ENCODE measurements at places on chromosomes 5 and 9.

DNA sequence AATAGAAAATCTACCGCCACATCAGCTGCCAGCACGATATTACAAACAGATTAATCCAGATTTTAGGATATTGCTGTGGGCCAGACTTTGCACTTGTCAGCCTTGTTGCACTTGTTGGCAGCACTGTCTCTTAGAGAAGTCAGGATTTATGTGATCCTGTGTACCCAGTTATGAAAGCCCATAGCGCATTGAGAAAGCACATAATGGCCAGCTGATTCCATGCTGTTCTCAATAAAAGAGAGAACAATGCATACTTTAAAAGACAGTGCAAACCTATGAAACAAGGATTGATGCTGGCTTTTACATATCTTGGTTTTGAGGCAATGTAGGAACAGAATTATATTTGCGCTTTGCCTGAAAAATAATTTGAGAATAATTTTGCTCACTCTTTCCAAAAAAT, 140.8 kb downstream of the CEP120 start:
- DNase-seq = no peak

DNA sequence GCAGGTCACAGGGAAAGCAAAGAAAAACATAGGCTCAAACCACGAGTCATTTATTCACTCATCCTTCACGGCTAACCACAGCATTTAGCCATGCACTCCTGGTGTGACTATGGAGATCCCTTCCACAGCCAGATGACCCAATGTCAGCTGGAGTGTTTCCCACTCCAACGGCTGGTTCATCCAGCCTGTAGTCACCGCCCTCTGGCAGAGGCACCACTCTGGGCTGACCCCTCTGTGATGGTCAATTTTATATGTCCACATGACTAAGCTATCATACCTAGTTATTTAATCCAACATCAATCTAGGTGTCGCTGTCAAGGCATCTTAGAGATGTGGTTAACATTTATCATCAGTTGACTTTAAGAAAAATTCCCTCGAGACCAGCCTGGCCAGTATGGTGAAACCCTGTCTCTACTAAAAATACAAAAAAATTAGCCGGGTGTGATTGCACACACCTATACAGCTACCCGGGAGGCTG, 9.5 kb upstream of the PHF19 start:
- no peak for DNase-seq

- DNase-seq = no peak
Observed at GRCh38 chr5:179310439-179311090, 34.7 kb downstream of the ADAMTS2 start.

GRCh38 chr9:126155756-126156664, 170.6 kb upstream of the MVB12B start:
- DNase-seq = no peak

- DNase-seq = peak; percentile 25
Observed at GRCh38 chr5:80246995-80247729, 8.7 kb downstream of the SERINC5 start.

- DNase-seq = no peak
Observed at GRCh38 chr9:98805506-98806272, 1.8 kb upstream of the GALNT12 start.

DNA sequence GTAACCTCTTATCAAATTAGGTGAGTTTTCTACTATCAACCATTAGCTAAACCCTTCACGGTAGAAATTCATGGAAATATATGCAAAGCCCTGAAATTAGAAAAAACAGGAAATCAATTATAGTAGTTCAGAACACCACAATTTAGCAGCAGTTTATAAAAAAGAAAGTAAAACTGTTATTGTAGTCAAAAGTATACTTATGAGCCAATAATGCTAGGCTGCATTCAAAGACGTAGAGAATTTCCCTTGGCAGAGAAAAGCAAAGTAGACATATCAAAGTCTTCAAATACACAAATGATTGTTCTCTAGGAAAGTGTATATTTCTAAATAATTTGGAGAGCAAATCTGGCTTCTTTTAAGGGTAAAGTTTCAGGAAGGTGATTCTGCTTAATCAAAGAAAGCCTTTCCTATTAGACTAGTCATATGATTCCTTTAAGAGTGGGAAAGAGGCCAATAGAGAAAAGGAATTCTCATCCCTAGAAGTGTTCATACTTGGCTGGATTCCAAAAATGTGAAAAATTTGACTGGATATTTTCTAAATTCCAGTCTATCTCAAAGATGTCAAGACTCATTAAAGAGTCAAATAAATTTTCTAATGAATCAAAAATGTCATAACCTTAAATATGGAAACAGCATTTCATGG, 185.5 kb downstream of the SMC2 start:
- DNase-seq = no peak

DNA sequence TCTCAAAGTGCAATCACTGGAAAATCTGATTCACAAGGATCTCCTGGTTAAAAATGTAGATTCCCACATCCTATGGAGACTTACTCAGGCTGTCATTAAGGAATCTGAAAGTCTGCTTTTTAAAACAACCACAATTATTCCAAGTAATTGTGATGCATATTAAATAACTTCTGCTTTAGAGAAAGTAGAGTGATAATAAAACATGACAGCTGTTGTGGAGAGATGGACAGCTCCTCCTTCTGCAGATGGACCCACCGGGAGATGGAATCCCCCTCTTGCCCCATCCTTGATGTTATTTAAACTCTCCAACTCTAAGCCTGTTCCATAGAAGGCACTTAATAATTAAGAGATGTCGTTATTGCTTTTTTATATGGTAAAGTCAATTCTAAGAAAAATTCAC, 802.2 kb downstream of the CDH12 start:
- no peak for DNase-seq

GRCh38 chr5:40479939-40480338, 199.8 kb upstream of the PTGER4 start:
- DNase-seq = no peak

DNA sequence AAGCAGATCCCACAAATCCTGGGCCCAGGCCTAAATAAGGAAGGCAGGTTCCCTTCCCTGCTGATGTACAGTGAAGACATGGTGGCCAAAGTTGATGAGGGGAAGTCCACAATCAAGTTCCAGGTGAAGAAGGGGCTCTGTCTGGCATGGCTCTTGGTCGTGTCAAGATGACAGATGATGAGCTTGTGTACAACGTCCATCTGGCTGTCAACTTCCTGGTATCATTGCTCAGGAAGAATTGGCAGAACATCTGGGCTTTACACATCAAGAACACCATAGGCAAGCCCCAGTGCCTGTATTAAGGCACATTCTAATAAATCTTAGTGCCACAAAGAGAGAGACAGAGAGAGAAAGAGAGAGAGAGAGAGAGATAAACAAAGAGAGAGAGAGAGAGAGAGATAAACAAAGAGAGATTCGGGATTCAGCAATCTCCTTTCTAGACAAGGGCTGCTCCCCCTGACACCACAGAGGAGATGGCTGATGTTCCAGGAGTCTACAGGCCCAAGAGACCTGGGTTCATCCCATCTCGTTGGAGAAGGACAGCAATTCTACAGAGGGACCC, 45.5 kb upstream of the HSPA9 start:
- DNase-seq = no peak

GRCh38 chr9:5089737-5090136, 95.7 kb downstream of the INSL6 start:
- DNase-seq = no peak

DNA sequence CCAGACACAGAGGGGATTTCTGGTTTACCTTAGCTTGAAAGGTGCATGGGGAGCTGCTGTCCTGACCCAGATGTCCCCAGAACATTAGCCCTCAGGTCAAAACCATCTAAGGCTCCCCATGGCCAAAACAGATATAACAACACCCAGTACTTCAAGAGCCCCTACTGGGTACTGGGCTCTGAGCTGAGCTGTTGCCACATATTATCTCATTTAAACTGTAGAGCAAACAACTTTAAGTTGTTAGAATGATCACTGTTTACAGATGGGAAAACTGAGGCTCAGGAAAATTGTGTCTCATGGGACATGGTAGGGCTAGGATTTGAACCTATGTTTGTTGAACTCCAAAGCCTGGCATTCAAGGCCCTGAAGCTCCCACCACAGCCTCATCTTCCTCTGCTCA, 20.6 kb upstream of the SLC25A51 start:
- no peak for DNase-seq

GRCh38 chr5:15249152-15249551, 250.8 kb upstream of the FBXL7 start:
- no peak for DNase-seq

DNA sequence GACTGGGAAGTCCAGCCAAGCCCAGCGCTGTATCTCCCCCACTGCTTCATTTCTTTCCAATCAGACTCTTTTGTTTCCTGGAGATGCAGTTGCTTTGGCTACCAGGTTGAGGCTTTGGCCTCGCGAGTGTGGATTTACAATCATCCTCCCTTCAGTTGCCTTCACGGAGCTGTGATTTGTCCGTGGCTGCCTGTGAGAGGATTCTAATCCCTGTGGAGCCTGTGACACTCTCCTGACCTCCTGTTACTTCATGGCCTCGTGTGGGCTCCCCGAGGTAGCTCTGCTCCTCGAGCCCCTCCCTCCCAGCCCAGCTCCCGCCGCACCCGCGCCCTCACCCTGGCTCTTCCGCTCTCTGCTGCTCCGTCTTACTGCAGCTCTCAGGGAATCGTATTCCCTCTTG, 107.2 kb upstream of the STC2 start:
- no peak for DNase-seq

- DNase-seq = no peak
Observed at GRCh38 chr5:176902911-176903664, 3.9 kb upstream of the HK3 start.

- no peak for DNase-seq
Observed at GRCh38 chr9:129247285-129248153, 69.5 kb upstream of the IER5L start.

GRCh38 chr5:73482383-73483136, 15.7 kb upstream of the BTF3 start:
- DNase-seq = no peak

DNA sequence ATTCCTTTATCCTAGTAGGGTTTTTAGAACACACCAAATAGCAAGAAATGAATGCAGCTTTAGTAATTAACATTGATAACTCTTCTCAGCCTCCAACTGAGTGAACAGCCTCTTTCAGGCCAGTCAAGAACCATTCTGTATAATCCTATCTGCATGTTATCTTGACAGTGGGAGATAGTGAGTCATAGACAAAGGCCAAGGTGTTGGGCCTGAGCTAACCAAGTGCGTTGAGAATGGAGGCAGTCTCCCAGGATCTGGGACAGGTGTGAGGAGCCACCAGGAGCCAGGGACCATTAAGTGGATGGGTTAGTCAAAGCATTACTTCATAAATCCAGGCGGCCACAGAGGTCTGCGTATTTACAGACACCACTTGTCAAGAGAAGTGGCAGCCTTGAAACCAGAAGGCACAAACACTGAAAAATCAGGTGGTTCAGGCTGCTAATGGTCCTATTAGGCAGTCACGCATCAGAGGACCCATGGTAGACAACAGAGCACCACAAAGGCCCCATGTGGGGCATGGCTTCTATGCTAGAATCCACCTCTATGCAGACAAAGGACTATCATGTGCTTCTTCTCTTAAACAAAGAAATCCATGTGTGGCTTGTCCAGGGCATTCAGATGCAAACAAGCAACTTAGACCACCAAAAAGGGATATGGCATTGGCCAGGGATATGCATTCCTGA, 409.7 kb upstream of the PIK3R1 start:
- DNase-seq = no peak

GRCh38 chr5:3364433-3364832, 231.2 kb upstream of the IRX1 start:
- no peak for DNase-seq

GRCh38 chr9:26210338-26210851, 532.2 kb upstream of the TUSC1 start:
- no peak for DNase-seq

- DNase-seq = no peak
Observed at GRCh38 chr5:126368239-126368812, 54.9 kb upstream of the GRAMD2B start.

DNA sequence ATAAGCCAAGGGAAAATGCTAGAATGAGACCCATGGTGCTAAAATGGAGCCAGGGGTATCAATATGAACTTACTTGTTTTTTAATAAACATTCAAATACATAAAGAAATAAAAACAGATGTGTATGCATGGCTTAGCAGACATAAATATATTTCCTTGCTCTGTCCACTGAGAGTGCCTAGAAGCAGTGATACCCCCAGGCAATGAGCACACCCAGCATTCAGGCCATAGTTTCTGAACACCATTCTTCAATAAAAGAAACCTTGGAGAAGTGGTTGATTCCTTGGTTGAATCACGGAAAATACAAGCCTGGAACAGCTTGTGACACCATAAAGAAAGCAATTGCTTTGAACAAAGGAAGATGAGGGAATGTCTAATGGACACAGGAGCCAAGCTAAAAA, 16.5 kb downstream of the LARS1 start:
- no peak for DNase-seq

Measured in stimulated activated CD4-positive, alpha-beta T cell treated with anti-CD3 and anti-CD28 coated beads, Interleukin-15, amount 100 ng/mL, for 1 hour (primary cell).